ENCODE measurements at places on chromosomes 16 and 17.

GRCh38 chr17:81285894-81286293, 9.2 kb downstream of the SLC38A10 start:
- DNase-seq, result no peak

DNA sequence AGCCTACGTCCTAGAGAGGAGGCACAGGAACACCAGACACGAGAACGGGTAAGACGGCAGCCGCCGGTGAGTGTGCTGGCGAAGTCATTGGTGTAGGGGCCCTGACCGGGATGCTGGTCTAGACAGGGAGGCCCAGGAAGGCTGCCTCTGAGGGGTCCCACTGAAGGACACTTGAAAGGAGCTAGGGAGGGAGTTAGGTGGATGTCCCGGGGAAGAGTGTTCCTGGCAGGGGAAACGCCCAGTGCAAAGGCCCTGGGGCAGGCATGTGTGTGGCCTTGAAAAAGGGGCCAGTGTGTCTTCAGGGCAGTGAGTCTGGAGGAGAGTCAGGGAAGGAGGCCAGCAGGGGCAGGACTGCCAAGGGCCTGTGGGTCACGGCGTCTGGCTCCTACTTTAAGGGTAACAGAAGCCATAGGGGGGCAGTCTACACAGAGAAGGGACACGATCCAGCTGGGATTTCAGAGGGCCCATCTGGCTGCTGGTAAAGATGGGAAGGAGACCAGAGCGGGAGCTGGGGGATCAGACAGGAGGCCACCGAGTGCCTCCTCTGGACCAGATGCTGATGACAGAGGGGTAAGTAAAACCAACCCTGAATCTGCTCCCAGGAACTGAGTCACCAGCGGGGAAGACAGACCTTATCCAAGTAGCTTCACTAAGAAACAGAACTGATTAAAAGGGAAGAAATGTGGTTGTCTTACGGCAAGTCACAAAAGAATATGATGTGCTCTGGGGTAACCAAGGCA, 115.9 kb downstream of the LITAF start:
- DNase-seq, result no peak

DNA sequence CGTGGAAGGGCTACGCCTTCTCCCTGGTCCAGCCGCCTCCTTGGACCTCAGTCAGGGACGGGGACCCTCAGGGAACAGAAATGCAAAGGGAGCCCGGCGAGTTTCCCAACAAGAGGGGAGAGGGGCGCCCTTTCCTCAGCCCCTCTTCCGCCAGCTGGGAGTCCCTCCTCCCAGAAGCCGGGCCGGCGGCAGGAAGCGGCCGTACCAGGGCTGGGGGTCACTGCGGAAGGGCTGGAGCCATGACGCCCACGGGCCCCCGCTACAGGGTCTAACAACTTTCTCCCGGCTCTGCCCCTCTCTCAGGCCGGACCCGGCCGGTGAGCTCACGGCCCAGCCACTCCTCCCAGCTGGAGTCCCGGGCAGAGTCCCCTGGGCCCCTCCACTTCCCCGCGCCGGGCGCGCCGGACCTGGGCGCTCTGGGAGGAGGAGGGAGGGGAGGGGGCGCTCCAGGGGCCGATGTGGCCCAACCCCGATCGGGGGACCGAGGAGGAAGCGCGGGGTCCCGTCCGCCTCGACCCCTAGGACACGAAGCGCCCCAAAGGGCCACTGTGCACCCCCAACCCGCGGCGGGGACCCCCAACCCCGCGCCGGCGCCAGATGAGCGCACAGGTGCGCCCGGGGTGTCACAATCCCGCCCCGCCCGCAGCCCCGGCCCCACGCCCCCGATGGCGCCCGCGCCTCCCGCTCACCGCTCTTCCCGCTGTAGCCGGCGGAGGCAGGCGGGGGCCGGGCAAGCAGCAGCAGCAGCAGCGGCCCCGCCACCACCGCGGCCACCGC, 578 bp downstream of the PGAP6 start:
- DNase-seq, result no peak

DNA sequence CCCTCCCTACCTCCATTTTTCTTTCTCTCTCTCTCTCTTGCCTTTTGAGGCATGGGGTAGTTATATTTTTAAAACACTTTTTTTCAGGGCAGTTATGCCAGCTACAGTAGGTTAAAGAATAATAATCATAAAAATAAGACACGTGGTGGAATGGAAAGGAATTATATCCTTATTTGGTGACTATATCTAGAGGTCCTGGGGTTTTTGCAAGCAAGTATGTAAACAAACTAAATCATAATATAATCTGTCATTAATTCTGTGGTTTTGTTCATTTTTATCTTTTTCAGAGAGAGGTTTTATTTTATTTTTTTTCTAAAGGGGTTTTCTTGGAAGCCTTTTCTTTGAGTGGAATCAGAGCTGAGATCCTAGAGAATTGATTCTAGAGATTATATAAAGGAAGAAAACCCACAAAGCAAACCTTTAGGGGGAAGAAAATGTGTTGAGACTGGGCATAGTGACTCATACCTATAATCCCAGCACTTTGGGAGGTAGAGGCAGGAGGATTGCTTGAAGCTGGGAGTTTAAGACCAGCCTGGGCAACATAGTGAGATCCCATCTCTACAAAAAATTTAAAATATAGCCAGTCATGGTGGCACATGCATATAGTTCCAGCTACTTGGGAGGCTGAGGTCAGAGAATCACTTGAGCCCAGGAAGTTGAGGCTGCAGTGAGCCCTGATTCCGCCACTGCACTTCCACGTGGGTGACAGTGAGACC, 53.2 kb downstream of the NQO1 start:
- DNase-seq, result no peak
